ENCODE measurements at places on chromosomes 7 and 10.
A peak's percentile ranks its signal among the peaks of the same experiment; 100 is the strongest.

DNA sequence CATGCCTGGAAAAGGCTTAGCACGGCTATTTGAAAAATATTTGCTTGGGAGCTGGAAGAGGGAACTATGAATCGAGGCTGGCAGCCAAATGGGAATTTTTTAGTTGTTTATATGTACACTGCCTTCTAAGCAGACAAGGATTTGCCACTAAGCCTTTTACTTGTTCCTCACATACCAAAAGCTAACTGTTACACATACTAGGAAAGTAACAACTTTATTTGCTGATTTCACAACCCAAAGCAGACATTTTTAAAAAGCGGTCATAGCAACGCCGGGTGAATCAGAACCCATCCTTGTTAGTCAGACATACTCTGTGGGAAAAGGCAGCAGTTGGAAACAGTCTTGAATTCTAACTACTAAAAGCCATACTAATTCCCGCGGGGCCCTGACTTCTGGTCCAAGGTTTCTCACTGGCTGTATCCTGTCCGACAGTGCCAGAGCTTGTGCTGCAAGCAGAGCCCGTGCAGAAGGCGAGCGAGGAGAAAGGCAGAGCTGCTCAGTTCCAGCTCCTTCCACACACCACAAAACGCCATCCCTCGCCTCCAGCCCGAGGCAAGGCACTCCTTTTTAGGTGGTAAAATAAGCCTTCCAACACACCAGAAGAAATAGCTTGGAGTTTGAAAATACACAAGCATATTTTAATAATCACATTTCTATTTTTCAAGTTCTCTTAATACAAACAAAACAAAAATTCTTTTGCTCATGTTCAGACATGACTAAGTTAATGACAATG lies 89.2 kb downstream of the RNF216 start:
- no peak for DNase-seq

DNA sequence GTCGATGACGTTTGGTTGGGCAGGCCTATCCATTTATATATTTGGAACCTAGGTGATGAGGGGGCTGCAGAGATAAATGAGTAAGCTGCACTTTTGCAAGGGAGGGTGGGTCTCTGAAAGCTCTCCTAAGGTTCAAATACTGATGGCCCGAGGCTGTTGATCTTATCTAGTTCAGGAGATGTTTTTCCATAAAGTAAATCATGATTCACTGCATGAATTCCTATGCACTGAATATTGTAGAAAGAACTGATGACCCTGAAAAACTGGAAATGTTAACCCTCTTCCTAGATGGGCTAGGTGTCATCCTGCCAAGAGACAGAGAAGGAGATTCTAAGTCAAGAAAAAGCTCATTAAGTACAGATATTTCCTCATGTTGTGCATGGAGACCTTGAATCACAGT lies 459.9 kb downstream of the PLXNA4 start:
- no peak for DNase-seq

DNA sequence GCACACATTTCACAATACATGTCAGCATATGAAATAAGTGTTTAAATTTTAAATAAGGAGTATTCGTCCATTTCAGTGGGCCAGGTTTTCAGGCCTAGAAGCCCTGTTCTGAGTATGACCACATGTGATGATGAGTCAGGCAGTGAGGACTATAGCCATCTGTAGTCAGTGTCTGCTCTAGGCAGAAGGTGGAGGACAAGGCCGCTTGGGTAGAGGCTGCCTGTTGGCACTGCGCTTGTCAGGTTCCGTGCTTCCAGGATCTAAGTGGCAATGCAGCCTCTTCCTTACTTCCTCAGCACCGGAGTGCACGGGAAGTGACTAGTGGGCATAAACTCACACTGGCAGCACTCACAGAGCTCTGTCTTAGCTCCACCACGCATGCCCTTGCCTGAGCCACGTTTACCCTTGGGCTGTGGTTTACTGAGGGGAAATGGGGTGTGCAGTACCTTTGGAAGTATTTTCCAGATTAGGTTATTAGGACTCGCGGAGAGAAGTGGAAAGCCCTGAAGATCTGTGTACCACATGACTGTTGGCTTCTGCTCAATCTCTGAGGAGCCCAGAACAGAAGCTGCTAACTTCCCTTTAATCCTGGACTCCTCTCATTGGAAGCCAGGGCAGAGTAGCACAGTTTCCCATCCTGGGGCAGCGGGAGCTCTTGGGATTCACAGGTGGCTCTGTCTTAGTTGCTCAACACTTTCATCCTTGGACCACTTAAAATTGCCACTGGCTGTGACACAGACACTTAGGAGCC lies 87.5 kb upstream of the GJD4 start:
- DNase-seq, result peak; percentile 16

DNA sequence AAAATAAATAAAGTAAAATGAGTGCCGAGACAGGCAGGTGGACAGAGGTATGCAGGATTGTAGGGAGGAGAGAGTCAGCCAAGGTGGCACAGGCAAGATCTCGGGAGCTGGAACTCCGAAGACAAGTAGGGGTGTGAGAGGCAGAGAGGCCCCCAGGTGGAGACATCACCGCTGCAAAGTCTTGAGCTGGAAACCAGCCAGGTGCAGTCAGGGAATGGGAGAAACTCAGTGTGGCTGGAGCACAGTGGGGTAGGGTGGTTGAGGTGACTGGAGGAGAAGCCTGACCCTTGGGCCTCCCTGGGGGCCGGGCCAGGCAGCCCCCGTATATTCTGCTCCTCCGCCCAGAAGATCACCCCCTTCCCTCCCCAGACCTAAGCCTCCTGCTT lies 4.2 kb downstream of the EPHB4 start:
- DNase-seq, result no peak
